Fibroblast of lung (primary cell): ENCODE measurements at places on chromosomes 7 and 10. TPM values are rescaled to one million over a fixed set of nuclear protein-coding genes. Genes with fewer than 3 reads are reported as not detected.
A peak's percentile ranks its signal among the peaks of the same experiment; 100 is the strongest.

- peaks cover 16% of the 10 kb centered on the region for H3K4me1 ChIP-seq
- H3K4me3 ChIP-seq: no peak overlapping the region
- H3K36me3 ChIP-seq: no peaks in the 10 kb centered on the region
- peak; percentile 85 for DNase-seq
- H3K27me3 ChIP-seq: no peaks in the 10 kb centered on the region
These were observed 127.4 kb downstream of the TACC2 start for GRCh38 chr10:122116331-122116730.

DNA sequence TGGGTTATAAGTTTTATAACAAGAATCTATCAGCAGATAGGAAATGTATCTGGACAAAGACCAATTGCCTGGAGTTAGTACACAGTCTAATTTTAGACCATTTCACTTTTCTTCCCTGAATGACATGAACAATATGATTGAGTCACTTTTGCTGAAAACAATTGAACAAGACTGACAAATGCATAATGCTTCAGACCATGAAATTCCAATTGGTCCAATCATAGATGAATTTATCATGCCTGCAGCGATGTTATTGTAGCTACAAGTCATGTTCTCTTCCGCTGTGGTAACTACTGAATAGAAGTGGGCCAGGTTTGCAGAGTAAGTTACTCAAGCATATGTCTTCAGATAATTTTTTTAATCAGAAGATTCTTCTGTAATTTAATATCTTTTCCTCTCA, 73.4 kb downstream of the VSTM2A start:
- peak; percentile 40 for DNase-seq
- H3K4me1 ChIP-seq: no peaks in the 10 kb centered on the region
- no peaks in the 10 kb centered on the region for H3K36me3 ChIP-seq
- H3K4me3 ChIP-seq: no peak overlapping the region

DNA sequence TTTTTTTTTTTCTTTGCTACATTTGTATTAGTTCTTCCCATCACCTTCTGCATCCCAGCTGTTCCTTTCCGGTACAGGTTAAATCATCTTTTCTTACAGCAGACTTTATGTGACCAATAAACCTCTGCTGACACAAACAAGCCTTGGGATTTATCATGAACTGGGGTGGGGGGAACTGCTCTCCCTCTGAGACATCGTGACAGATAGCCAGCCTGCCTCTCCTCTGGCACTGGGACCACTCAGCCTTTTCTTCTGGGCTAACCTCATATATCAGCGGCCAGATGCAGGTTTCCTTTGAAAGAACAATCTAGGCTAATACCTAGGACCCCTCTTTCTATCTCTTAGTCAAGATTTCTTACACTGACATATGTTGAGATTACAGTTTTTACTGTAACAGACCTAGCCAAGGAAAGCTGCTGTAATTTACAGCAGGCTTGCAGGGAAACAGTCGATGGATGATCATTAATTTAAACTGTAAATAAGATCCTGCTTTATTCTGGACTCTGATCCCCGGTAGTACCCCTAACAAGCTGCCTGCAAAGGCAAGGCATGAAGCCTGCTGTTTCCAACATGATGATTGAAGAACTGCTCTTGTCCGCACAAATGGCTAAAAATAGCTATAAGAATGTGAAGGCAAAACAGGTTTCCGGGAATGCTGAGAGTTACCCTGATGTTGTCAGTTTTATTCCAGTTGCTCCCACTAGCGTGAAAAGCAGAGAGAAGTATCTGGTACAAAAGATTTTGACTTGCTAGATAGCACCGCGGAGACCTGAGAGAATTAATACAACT, 338.7 kb downstream of the SORCS1 start:
- DNase-seq: no peak
- no peak overlapping the region for H3K4me3 ChIP-seq
- H3K27me3 ChIP-seq: no peaks in the 10 kb centered on the region
- no peaks in the 10 kb centered on the region for H3K4me1 ChIP-seq

- no peaks in the 10 kb centered on the region for H3K4me1 ChIP-seq
- no peak overlapping the region for H3K27ac ChIP-seq
- H3K36me3 ChIP-seq: peaks cover 6% of the 10 kb centered on the region
- no peaks in the 10 kb centered on the region for H3K27me3 ChIP-seq
- peak; percentile 49 for DNase-seq
These were observed 44.5 kb downstream of the STARD3NL start for GRCh38 chr7:38222481-38223096.

GRCh38 chr7:159030490-159031134, 114.1 kb downstream of the VIPR2 start:
- H3K4me1 ChIP-seq: no peaks in the 10 kb centered on the region
- peak overlapping the region; percentile 33 for H3K4me3 ChIP-seq
- no peak overlapping the region for H3K27ac ChIP-seq
- H3K27me3 ChIP-seq: no peaks in the 10 kb centered on the region
- H3K36me3 ChIP-seq: no peaks in the 10 kb centered on the region

DNA sequence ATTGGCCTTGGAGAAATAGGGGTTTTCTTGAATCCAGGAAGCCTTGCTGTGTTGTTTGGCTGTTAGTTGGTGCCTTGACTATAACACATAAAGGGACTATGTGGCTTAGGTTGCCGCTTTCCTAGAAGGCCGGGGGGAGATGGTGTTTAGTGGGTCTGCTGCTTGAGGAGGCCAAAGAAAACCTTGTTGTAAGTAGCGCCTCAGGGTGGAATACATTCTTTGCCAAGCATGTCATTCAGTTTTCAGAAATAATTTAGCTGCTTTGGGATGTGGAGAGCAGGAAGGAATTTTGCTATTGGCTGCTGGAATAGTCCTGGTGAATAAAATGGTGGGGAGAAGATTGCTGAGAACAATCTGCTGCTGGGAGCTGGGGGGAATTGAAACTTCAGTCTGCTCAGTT, 132.9 kb upstream of the WNT16 start:
- no peak overlapping the region for H3K27ac ChIP-seq
- H3K36me3 ChIP-seq: no peaks in the 10 kb centered on the region
- H3K27me3 ChIP-seq: no peaks in the 10 kb centered on the region
- H3K4me1 ChIP-seq: no peaks in the 10 kb centered on the region
- H3K4me3 ChIP-seq: no peak overlapping the region

DNA sequence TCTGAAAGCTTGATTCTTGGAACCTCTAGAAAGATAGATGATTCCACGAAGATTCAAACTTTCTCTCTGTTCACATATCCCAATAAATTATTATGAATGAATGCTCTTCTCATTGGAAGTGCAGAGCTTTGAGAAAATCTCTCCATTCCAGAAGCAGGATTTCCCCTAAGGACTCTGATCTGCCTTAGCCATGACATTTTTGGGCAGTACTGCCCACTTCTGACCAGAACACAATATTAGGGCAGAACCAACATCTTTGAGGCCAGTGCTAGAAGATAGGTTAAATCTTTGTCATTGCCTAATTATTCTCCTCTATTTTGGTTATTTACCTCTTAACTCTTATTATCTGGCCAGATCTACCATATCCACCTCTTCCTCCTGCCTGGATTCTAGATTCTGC, 49.9 kb downstream of the ARMC3 start:
- H3K27me3 ChIP-seq: peaks cover 2% of the 10 kb centered on the region
- no peak for DNase-seq
- no peak overlapping the region for H3K27ac ChIP-seq
- H3K4me1 ChIP-seq: no peaks in the 10 kb centered on the region
- H3K36me3 ChIP-seq: no peaks in the 10 kb centered on the region

GRCh38 chr10:35668865-35669650, 27.0 kb upstream of the FZD8 start:
- H3K4me3 ChIP-seq: no peak overlapping the region
- H3K27ac ChIP-seq: no peak overlapping the region
- H3K36me3 ChIP-seq: no peaks in the 10 kb centered on the region

- no peaks in the 10 kb centered on the region for H3K4me1 ChIP-seq
- H3K36me3 ChIP-seq: no peaks in the 10 kb centered on the region
- DNase-seq: no peak
These were observed 61.1 kb downstream of the SORCS1 start for GRCh38 chr10:107103174-107104025.

GRCh38 chr10:31581741-31582323, 262.8 kb downstream of the ZEB1 start:
- H3K27ac ChIP-seq: no peak overlapping the region
- peaks cover 7% of the 10 kb centered on the region for H3K4me1 ChIP-seq
- no peaks in the 10 kb centered on the region for H3K36me3 ChIP-seq
- no peak overlapping the region for H3K4me3 ChIP-seq

DNA sequence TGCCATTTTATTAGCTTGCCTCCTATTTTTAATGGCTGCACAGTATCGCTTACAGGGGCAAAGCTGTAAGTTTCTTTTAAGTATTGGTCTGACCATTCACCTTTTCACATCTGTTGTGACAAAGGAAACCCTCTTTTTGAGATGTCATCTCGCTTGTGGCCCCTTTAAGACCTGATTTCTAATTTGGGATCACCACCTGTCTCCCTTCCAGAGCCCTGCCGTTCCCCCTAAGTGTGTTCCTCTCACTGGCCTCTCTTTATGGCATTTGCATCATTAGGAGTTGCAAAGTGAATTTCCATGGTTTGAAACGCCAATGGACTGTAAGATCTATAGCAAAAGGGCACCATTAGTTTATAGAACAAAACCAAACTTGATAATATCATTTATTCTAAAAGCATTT, 1.4 kb downstream of the EPDR1 start:
- H3K27ac ChIP-seq: no peak overlapping the region
- no peaks in the 10 kb centered on the region for H3K36me3 ChIP-seq
- no peak for DNase-seq
- H3K27me3 ChIP-seq: peaks cover 5% of the 10 kb centered on the region

DNA sequence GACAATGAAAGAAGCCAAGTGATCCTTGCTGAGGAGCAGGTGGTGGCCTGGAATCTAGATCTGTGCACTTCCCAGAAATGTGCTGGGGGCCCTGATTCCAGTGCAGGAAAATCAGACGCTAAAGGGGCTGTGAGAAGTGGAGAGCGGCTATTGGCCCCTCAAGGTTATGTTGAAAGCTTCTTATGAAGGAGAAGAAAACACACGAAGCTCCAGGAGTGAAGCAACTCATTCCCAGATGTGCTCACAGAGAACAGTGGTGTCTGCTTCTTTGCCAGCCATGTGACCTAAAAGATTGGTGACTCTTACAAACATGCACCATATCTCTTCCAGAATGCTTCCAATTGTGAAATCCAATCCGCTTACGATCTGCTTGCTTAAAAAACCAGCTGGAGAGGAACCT, 679.3 kb upstream of the IGFBP3 start:
- peak; percentile 88 for DNase-seq
- H3K4me1 ChIP-seq: no peaks in the 10 kb centered on the region
- H3K4me3 ChIP-seq: no peak overlapping the region

DNA sequence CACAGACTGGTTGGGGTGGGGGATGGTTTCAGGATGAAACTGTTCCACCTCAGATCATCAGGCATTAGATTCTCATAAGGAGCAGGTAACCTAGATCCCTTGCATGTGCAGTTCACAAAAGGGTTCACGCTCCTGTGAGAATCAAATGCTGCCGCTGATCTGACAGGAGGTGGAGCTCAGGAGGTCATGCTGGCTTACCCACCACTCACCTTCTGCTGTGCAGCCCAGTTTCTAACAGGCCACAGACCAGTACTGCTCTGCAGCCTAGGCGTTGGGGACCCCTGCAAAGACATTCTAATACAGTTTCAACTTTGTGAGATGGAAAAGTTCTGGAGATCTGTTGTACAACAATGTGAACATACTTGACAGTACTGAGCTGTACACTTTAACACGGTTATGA, 39.9 kb downstream of the STRA8 start:
- H3K27ac ChIP-seq: no peak overlapping the region
- H3K27me3 ChIP-seq: no peaks in the 10 kb centered on the region
- no peak overlapping the region for H3K4me3 ChIP-seq
- DNase-seq: no peak
- no peaks in the 10 kb centered on the region for H3K4me1 ChIP-seq

- H3K4me3 ChIP-seq: no peak overlapping the region
- H3K4me1 ChIP-seq: no peaks in the 10 kb centered on the region
- DNase-seq: no peak
- no peak overlapping the region for H3K27ac ChIP-seq
These were observed 19.1 kb downstream of the DPYSL4 start for GRCh38 chr10:132205650-132206376.

GRCh38 chr7:27873981-27874957, 134.3 kb downstream of the TAX1BP1 start:
- DNase-seq: peak; percentile 34
- H3K27ac ChIP-seq: no peak overlapping the region
- no peaks in the 10 kb centered on the region for H3K27me3 ChIP-seq
- H3K4me1 ChIP-seq: peaks cover 5% of the 10 kb centered on the region

DNA sequence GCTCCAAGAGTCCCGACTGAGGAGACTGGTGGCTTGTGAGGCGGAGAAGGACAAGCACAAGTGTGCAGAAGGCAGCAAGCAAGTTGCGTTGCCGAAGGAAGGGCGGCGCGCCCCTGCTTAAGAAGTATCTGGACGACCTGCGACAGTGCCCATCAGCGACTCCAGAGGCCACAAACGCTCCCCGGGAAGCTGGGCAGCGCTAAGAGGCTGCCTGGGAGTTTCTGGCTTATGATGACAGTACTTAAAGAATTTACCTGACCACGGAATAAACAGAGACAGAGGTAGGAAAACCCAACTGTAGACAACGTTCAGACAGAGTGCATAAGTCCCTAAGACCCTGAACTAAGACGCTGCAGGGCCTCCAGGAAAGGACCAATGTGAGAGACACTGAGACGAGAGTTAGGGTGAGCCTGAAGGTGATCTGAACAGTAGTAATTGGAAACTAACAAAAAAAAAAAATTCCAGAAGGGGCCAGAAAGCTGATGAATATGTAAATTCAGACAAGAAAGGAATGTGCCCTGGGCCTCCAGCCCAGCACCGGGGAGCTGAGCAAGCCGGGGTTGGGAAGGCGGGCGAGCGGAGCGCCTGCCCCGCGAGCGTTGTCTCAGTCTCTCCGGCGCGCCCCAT, 1.0 kb downstream of the OSBPL3 start:
- H3K27me3 ChIP-seq: no peaks in the 10 kb centered on the region
- peak overlapping the region; percentile 68 for H3K27ac ChIP-seq
- H3K4me1 ChIP-seq: peaks cover 10% of the 10 kb centered on the region

DNA sequence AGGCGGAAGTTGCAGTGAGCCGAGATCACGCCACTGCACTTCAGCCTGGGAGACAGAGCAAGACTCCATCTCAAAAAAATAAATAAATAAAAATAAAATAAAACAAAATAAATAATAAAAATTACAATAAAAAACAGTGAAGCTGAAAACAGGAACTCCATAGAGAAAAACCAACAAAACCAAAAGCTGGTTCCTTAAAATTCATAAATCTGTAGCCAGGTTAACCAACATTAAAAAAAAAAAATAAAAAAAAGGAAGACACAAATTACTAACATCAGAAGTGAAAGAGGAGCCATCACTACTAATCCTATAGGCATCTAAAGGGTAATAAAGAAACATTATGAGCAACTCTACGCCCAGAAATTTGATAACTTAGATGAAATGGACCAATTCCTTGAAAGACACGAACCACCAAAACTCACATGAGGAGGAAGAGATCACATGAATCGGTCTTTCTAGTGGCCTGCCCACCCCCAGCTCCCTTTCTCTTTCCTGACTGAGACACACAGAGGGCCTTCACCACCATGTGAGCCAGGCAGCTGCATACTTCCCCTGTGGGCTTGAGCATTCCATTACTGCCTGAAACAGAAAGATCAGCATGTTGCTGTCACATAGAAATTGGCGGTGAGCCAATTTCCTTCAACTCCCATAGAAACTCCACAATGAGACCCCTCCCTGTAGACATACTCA, 208.7 kb downstream of the MAD1L1 start:
- H3K36me3 ChIP-seq: no peaks in the 10 kb centered on the region
- no peaks in the 10 kb centered on the region for H3K27me3 ChIP-seq
- no peak overlapping the region for H3K4me3 ChIP-seq
- no peak overlapping the region for H3K27ac ChIP-seq

The ATOH7 gene
- total RNA-seq: under 0.01 TPM in 1 of 2 replicates, not detected in the other

The IKZF1 gene
- under 0.01 TPM in 1 of 2 replicates, not detected in the other for total RNA-seq

The CRHR2 gene
- total RNA-seq: not detected in 2 replicates

The RHOBTB1 gene
- 19.8 TPM in 2 replicates for total RNA-seq

The OR6B1 gene
- not detected in 2 replicates for total RNA-seq

The AEBP1 gene
- total RNA-seq: 116 and 133 TPM in 2 replicates

The CALML5 gene
- not detected in 2 replicates for total RNA-seq

The FZD8 gene
- total RNA-seq: 0.66 and 0.77 TPM in 2 replicates

The STEAP4 gene
- 0.26 and 0.99 TPM in 2 replicates for total RNA-seq

The TSPAN33 gene
- 0.17 and 0.77 TPM in 2 replicates for total RNA-seq

The SORCS1 gene
- under 0.01 TPM in 1 of 2 replicates, not detected in the other for total RNA-seq

The MOGAT3 gene
- not detected in 2 replicates for total RNA-seq
